Pons (tissue), 1 donor: ENCODE measurements at places on chromosomes 6 and 20.
A peak's percentile ranks its signal among the peaks of the same experiment; 100 is the strongest.

GRCh38 chr6:113315165-113315564 lies 542.0 kb upstream of the MARCKS start:
- no peak for DNase-seq

- DNase-seq = no peak
Observed at GRCh38 chr6:85460154-85460920, 10.5 kb downstream of the NT5E start.

DNA sequence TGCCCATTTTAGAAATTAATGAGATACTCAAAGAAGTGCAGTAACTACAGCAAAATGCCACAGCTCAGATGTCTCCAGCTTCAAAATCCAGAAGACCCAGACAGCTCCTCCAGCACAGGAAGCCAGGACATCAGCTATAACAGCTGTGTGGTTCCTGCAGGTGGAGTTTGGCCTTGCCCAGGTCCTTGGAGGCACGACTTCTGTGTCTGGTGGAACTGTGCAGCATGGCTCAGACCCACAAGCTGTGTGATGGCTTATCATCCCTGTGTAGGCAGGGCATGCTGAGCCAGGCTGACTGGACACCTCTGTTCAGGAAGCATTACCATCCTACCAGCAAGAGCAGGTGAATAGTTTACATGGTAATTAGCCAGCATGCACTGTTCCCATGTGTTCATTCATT lies 26.5 kb upstream of the CD93 start:
- no peak for DNase-seq

- DNase-seq = no peak
Observed at GRCh38 chr20:43363506-43363905, 94.2 kb upstream of the SRSF6 start.

DNA sequence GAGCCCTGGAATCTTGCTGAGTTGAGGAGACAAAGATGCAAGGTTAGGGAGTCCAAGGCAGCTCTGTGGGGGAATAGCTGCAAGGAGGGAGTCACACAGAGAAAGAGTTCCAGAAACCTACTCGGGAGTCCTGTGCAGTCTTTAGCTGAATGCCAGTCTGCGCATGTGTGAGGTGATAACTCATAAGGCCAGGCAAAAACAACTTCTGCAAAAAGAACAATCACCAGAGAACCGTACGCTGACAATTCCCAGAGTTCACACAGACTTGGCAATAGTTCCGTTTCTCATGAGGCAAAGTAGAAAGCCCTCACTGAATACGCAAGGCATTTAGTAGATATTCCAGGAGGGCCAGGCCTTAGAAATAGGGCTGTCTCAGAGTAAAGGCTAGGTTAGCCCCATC lies 135.2 kb upstream of the TAB2 start:
- peak; percentile 51 for DNase-seq

DNA sequence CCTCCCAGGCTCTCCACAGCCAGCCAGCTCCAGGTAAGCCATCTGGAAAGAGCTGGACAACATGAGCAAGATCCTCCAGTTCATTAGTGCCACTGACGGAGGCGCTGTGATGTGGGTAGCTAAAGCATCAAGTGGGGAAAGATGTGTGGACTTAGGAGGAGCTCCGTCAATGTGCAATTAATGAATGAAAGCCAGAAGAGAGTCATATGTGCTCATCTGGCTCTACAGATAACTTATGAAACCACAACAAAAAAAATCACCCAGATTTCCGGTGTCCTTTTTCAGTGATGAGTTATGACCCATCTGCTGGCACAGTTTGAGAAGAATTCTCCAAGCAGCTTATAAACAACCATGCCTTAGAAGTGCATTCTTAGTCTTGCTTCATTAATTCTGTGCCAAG lies 311.7 kb upstream of the PLCB4 start:
- no peak for DNase-seq

DNA sequence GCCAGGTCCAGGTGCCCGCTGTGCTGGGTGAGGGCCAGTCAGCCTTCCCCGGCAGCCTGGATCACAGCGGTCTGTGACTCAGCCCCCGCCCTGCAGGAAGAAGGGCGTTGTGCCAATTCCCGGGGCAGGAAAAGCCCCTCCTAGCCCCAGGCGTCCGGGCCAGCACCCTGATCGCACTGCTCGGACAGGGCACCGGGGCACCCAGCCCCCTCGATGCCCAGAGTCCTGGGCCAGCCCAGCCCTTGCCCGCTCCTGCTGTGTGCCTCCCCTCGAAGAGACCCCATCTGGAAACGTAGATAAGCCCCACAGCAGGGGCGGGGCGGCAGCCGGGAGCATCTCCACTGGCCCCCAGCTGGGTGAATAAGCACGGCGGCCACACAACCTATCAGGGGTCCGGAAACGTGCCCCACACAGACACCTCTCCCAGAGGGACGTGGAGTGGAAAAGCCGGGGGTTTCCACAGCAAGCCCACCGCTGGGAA lies 9.9 kb downstream of the LAMA5 start:
- no peak for DNase-seq

DNA sequence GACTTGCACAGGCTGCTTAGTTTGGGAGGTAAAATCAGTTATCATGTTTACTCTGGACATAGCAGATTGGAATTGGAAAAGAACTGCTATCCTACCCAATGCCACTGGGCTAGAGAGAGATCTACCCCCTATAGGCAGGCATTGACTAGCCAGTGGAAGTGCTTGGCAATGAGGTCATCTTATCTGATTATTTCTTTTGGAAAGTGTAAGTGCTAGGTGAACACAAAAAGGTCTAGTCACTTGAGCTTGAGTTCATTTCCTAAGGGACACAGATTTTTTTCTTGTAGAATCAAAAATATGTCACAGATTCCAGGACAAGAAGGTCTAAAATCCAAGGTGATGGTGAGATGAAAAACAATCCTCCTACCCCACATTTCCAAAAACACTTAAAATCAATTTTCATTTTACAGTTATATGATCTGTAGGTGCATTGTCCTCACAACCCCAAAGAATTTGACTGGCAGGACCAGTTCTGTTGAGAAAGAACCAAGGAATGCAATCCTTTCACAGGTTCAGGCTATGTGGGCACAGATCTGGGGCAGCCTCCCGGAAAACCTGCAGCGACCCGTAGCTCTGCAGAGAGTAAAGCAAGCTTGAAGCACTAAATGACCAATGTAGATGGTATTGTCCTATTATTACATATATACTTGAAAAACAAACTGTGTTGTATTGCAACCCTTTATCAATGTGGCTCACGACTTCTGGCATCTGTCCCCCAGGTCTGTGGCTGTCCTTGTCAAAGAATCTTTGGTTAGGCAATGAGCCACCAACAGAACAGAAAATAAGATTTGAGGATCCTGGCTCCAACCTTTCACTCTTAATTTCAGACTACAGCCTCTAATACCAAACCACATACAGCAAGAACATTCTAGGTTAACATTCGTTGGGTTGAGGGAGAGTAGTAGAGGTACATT lies 67.3 kb upstream of the ADTRP start:
- no peak for DNase-seq

- DNase-seq = no peak
Observed at GRCh38 chr6:85462673-85463072, 12.8 kb downstream of the NT5E start.

DNA sequence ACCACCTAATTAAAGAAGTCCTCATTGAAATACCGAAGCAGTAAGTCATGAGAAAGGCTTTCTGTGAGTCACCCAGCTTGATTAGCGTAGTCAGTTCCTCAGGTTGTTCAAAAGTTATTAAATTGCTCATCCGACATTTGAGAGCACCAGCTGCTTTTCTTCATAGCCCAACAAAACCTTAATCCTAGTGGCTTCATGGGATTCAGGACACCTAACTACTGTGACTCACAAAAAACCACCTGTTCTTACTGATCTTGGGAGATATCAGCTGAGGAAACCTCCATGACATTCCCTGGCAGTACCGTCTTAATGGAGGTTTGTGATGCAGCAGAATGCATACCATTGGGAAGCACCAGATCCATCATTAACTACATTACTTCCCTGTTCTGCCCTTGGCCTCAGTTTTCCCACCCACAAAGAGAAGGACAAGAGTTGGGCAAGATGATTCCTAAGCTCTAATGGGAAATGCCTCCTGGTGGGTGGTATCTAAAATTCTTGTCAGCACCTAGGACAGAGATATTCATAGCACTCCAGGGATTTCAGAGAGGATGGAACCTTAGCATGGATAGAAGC lies 103.8 kb downstream of the KHDC1L start:
- DNase-seq = no peak

GRCh38 chr6:74213995-74214394 lies 518.0 kb downstream of the CD109 start:
- DNase-seq = no peak

DNA sequence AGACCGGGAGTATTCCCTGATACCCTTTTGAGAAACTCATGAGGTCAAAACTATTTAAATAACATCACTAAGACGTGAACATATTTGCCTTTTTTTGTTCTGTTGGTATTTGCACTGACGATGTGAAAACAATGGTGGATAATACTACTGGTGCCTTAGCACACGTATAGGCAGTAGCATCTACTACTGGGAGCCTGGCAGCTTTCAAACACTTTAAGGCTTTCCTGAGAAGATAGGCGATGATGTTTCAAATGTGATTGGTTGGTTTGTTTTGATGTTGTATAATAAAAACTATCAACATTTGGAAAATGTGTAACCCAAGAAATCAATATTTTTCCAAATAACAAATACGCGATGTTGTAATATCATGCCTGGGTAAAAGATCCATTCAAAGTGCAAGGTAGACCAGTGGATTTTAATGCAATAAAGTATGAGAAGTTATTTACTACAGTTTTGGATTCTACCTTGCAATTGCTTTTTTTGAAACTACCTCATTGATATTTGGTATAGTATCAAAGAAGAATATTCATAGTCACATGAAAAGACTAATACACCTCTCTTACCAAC lies 166.2 kb downstream of the FRK start:
- no peak for DNase-seq

GRCh38 chr6:41639809-41640371 lies 1.6 kb downstream of the MDFI start:
- no peak for DNase-seq

DNA sequence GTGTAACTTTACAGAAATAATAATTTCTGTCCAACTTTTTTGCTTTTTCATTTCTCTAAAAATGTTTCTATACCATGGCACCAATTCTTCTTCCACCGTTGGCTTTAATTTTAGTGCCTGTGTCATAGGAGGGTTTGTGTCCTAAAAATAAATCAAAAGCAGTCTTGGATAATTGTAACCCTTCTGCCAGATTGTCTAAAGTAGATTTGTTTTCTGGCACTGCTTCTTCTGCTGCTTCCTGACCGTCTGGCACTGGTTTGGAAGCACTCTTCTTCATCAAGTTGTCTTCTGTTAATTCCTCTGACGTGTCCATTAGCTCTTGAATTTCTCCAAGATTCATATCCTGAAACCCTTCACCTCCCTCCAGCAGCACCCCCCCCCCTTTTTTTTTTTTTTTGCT lies 33.1 kb downstream of the SCAF8 start:
- DNase-seq = peak; percentile 9

DNA sequence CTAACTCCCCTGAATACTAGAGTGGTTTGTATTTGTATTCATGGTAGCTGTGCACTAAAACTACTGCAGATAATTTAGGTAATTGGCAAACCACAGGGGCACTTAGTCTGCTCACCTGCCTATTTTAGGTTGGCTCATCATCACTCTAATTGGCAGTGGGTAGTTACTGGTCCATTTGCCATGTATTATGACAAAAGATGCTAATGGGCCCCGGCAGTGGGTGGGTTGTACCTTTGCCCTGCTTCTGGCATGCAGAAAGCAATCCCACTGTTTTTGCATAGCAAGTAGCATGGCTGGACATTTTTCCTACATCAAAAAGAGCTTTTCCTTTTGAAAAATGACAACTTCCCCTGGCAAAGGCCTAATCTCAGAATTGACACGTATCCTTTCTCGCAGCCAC lies 741.4 kb upstream of the MAP3K7 start:
- DNase-seq = no peak
